Melanocyte of skin (primary cell): ENCODE measurements at places on chromosomes 7 and 10. TPM values are rescaled to one million over a fixed set of nuclear protein-coding genes. Genes with fewer than 3 reads are reported as not detected.

The MYO3A gene
- not detected in 2 replicates for total RNA-seq

The OR6V1 gene
- not detected in 2 replicates for total RNA-seq

The LRRC4 gene
- 0.69 and 1.5 TPM in 2 replicates for total RNA-seq

The EFCAB10 gene
- total RNA-seq = 0.31 TPM in 1 of 2 replicates, not detected in the other

The C10orf105 gene
- not detected in 2 replicates for total RNA-seq
